ENCODE measurements at places on chromosomes 5 and 9. TPM values are rescaled to one million over a fixed set of nuclear protein-coding genes. Genes with fewer than 3 reads are reported as not detected.

Gene LCN15
- not detected for total RNA-seq

DNA sequence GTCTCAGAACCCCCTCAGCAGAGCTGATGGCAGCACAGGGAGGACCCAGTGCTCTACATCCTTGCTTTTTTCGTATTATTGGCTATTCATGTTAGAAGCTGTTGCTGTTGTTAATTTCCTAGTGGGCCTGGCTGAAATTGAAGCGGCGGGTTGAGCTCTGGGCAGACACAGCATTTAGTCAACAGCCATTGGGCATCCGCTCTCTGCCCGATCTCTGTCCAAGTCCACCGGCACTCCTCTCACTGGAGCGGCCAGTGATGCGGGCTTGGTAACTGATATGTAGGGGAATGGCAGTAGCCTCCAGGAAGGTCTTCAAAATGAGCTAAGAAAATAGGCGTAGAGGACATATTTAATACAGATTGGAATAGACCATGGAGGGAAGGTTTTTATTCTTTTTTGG, 1.3 kb upstream of the GARNL3 start:
- no peak for ATAC-seq

GRCh38 chr5:91306497-91306896, 76.6 kb downstream of the ARRDC3 start:
- ATAC-seq: no peak

DNA sequence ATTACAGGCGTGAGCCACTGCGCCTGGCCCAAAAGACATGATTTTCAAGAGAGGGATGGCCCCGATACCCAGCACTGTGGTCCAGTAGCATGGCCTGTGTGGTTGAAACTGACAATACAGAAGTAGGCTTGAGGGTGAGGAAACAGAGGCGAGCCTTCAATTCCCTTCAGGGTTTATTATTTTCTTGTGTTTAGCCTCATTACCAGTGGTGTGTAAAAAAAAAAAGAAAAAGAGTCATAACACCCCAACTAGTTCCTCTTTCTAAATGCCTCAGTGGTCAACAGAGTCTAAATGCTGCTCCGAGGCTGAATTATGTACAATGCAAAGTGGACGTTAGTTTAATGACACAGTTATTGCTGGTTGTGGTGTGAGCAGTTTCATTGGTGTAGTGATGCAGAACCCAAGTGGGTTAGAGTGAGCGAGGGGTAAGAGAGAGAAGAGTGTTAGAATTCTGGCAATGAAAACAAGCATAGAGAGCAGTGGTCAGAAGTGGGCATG, 58.8 kb downstream of the SNX30 start:
- ATAC-seq: peak; percentile 42
